A549 treated with DMSO at 1 μM for 4 hours (cell line): ENCODE measurements at places on chromosomes 1 and 21. TPM values are rescaled to one million over a fixed set of nuclear protein-coding genes. Genes with fewer than 3 reads are reported as not detected.

RGS8 gene
- not detected in 5 replicates for total RNA-seq

SHISAL2A gene
- 0.16 TPM in 1 of 5 replicates, not detected in the others for total RNA-seq

OLIG2 gene
- not detected in 5 replicates for total RNA-seq

SPATA1 gene
- 0.39 to 1.00 TPM (median 0.67 TPM) in 4 of 5 replicates, not detected in the other for total RNA-seq

AGT gene
- total RNA-seq = 0.08 to 0.17 TPM (median 0.14 TPM) in 5 replicates

TRIM46 gene
- total RNA-seq = 1.3 to 1.8 TPM (median 1.4 TPM) in 5 replicates

RPAP2 gene
- total RNA-seq = 8.8 to 13.0 TPM (median 12.7 TPM) in 5 replicates

EFNA1 gene
- 30.6 to 50.0 TPM (median 37.3 TPM) in 5 replicates for total RNA-seq

SLAMF1 gene
- total RNA-seq = not detected in 5 replicates

NBPF10 gene
- 0.55 to 0.76 TPM (median 0.61 TPM) in 5 replicates for total RNA-seq

TRAF3IP3 gene
- total RNA-seq = not detected in 5 replicates

TMEM82 gene
- total RNA-seq = not detected in 5 replicates

CD1B gene
- total RNA-seq = not detected in 5 replicates

OR6F1 gene
- total RNA-seq = not detected in 5 replicates

SUSD4 gene
- total RNA-seq = 0.34 to 1.2 TPM (median 0.73 TPM) in 5 replicates

IL10 gene
- not detected in 5 replicates for total RNA-seq

MROH9 gene
- total RNA-seq = not detected in 5 replicates

MAP3K21 gene
- total RNA-seq = 11.7 to 14.2 TPM (median 13.6 TPM) in 5 replicates

MAP10 gene
- 0.63 to 1.2 TPM (median 1.1 TPM) in 5 replicates for total RNA-seq

ADCY10 gene
- total RNA-seq = 0.08 to 0.17 TPM (median 0.12 TPM) in 5 replicates

RUNX3 gene
- total RNA-seq = 5.1 to 9.6 TPM (median 6.2 TPM) in 5 replicates

GTF2B gene
- 26.3 to 31.0 TPM (median 29.0 TPM) in 5 replicates for total RNA-seq

NR1I3 gene
- 0.21 TPM in 1 of 5 replicates, not detected in the others for total RNA-seq

NCF2 gene
- total RNA-seq = 2.3 to 5.0 TPM (median 3.5 TPM) in 5 replicates

PLPPR5 gene
- not detected in 5 replicates for total RNA-seq

SPAG17 gene
- total RNA-seq = not detected in 5 replicates

VWA5B1 gene
- total RNA-seq = not detected in 5 replicates

XCL1 gene
- not detected in 5 replicates for total RNA-seq
